Epithelial cell of prostate (primary cell): ENCODE measurements at places on chromosomes 11 and 22.

GRCh38 chr11:73295241-73295995 lies 12.7 kb upstream of the ARHGEF17 start:
- DNase-seq, result no peak

GRCh38 chr22:43011079-43011478 lies 3.9 kb downstream of the PACSIN2 start:
- DNase-seq, result no peak

DNA sequence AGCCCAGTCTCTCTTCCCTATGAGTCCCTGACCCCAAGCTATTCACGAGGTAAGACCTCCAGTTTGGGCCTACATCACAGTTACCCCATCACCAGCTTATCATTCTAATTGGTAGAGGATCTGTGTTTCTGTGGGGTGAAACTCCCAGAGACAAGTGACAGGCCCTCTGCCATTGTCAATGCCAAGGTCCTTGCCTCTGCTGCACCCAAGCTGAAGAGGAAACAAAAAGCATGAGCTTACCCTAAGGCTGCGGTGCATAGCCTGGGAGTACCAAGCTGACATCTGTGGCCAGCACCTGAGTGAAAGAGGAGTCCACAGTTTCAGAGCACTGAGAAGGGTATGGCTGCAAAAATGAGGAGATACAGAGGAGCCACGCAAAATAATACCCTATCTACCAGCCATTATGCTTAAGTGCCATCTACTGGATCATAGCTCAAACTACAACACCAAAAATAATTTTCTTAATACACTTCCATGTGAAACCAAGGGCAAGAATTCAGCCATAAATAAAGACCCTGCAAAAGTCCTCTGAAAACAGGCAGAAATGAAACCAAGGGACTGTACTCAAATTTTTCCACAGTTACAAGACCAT lies 62.3 kb upstream of the ANO5 start:
- DNase-seq, result no peak

- DNase-seq, result no peak
Measured at GRCh38 chr11:106446955-106447354, 369.5 kb downstream of the AASDHPPT start.

DNA sequence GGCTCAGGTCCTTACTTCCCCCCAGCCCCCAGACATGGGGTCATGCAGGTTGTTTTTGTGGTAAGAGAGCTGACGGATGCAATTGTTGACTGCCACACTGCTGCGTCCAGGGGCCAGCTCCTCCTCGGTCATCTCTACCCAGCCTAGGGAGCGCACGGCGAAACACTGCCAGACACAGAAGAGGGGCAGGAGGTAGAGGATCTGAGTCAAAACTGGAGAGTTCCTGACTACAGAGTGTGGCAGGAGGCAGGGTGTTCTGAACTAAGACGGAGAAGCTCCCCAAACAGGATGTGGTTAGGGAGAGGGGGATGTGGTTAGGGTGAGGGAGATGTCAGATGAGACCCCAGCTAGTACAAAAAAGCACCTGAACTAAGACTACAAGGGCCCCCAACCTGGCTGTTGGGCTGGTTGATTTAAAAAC lies 12.3 kb downstream of the SMPD1 start:
- no peak for DNase-seq

DNA sequence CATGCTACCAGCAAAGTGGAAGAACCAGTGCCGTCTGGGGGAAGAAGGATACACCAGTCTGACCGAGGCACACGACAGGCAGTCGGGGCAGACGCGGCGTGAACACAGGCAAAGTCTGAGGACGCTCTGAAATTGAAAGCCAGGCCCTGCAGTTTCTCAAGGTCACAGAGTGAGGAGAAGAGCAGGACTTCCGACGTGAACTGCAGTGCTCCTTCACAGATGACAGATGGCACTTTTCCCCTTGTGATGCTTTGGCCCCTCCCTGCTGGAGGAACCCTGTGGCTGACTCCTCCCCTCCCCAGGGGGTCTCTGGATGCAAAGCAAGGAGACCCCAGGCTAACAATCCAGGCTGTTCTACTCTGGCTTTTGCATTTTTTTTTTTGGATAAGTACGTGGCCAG lies 19.6 kb upstream of the JAM3 start:
- no peak for DNase-seq

GRCh38 chr11:95503047-95503446 lies 272.0 kb upstream of the SESN3 start:
- DNase-seq, result no peak

DNA sequence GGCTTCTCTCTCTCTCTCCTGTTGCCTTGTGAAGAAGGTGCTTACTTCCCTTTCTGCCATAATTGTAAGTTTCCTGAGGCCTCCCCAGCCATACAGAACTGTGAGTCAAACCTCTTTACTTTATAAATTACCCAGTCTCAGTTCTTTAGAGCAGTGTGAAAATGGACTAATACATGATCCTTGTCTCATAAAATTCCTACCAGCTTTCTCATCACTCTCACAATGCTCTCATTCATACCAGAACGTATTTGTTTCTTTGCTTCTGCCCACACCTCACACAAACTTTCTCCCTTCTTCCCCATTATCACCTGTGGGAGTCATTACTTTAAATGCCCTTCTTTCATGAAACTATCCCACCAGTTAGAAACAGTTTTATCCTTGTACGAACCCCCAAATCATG lies 62.7 kb upstream of the ARHGAP42 start:
- peak; percentile 49 for DNase-seq

- DNase-seq, result no peak
Measured at GRCh38 chr11:71491940-71492339, 35.1 kb upstream of the KRTAP5-7 start.

DNA sequence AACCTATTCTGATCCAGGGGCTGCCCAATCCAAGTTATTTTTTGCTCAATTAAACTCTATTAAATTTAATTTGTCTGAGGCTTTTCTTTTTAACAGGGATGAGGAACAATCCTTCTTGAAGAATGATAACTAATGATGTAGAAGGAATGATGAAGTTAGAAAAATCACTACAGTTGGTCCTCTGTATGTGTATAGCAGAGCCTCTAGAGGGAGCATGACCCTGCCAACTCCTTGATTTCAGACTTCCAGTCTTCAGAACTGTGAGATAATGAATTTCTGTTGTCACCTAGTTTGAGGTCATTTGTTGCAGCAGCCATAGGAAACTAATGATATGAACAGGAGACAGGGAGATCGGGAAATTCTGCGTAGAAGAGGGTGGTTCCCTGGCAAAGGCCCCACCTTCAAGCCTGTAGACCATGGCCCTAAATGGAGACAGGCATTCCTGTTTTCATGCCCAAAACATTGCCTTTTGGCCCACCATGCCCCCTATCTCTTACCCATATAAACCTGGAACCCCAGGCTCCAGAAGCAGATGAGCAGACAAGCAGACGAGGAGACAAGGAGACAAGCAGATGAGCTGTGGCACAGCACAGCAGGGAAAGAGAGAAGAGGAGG lies 7.7 kb upstream of the QSER1 start:
- DNase-seq, result no peak

DNA sequence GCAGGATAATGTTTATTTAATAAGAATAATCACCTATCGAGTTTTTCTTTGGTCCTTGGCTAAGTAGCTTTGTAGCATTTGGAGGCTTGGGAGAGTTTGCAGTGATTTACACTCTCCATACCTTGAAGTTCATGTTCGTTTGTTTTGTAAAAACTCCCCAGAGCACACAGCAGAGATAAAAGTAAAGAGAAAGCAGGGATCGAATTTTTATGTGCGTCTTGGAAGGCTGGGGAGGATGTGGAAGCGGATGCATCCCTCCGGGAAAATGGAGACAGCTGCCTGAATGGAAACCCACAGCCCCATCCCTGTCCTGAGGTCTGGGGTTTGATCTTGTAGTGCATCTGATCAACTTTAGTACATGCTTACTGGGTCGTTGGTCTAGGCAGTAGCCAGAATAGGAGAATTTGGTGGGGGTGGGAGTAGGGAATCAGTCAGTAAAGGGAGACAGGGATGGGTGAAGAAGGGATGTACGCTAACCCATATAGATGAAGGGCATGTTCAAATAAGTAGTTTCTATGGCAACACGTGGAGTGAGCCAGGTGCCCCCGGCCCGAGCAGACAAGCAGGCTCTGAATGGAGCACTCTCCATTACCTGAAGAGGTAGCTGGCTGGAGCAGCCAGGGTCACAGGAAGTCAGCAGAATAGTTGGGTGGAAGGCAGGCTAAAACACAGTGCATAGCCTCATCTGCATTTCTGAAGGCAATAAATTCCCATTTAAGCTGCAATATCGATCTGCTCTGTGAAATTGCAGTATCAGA lies 147.8 kb downstream of the COMMD9 start:
- no peak for DNase-seq

DNA sequence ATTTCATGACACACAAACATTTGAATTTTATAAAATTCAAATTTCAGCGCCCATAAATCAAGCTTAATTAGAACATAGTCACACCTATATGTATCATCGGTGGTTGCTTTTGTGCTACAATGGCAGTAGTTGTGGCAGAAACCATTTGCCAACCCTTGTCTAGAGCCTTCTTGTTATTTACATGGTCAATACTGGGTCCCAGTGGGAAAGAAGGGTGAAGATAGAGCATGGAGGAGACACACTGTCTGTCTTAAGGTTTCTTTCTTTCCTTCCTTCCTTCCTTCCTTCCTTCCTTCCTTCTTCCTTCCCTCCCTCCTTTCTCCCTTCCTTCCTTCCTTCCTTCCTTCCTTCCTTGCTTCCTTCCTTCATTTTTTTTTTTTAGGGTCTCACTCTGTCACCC lies 3.7 kb downstream of the OR6Q1 start:
- no peak for DNase-seq

DNA sequence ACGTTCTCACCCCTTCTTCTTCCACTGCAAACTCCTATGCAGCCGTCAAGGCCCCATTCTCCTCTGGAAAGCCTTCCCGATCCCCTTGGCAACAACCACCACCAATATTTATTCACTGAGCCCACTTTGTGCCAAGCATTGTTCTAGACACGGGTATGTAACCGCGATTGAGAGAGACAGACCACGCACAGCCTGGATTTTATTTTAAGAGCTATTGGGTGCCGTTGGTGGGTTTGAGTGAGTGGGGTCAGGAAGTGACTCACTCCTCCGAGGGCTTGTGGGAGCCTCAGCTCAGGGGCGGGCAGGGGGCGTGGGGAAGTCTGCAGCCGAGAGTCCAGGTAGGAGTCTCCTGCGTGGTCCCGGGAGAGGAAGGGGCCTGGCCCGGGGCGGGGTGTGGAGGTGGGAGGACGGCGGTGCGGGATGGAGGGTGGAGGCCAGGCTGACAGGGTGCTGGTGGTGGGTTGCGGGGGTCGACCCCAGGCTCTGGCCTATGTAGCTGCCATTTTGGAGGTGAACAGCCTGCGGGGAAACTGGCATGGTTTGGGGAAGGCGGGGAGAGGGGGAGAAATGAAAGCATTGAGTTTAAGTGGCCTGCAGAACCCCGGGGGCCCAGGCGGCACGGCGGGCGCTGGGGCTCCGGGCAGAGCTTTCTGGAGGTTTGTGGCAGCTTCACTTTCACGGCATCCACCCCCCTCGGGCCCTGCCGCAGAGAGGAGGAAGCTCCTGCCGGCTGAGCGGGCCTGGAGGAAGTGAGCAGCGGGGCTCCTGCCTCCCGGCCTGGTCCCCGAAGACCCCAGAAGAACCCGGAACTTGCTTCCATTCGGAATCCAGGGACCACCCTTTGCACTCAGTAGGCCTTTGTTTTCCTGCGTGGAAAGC lies 547 bp downstream of the PARVG start:
- no peak for DNase-seq
